ENCODE measurements at places on chromosomes 7 and 10. TPM values are rescaled to one million over a fixed set of nuclear protein-coding genes. Genes with fewer than 3 reads are reported as not detected.

The HILPDA gene
- total RNA-seq, result 53.7 TPM

The TMEM209 gene
- total RNA-seq, result 55.0 TPM

The DDC gene
- not detected for total RNA-seq

The CPEB3 gene
- 2.5 TPM for total RNA-seq

The PTN gene
- not detected for total RNA-seq

The MEOX2 gene
- total RNA-seq, result not detected

DNA sequence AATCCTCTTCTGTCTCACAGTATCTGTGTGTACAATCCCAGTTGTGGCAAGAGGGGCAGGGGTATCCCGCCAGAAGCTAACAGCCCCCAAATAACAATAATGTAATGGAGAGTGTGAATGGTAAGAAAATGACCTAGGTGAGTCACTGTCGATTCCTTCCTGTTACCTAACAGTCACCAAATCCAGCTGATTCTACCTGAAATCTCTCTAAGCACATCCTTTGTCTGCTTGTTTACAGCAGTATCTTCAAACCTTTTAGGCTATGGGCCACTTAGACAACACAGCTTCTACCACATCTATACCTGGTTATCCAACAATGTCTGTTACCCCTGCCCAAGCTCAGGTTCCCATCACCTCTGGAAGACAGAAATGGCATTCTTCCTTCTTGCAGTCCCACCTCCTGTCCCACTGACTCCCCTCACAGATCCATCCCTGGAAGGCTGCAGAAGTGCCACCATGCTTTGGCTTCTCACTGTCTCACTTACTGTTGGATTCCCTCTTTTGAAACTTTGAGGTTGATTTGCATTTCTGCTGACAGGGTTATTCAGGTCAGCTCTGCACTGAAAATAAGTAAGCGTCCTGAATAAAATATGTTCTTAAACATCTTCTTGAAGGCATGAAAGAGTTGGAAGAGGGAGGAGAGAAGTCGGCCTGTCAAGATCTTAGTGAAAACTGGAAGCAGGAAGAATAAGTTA lies 13.1 kb downstream of the PIP4K2A start:
- DNase-seq, result no peak

- no peak for DNase-seq
Observed at GRCh38 chr7:52555805-52556204, 479.6 kb upstream of the POM121L12 start.

- DNase-seq, result no peak
Observed at GRCh38 chr10:24344695-24345463, 135.9 kb downstream of the KIAA1217 start.

DNA sequence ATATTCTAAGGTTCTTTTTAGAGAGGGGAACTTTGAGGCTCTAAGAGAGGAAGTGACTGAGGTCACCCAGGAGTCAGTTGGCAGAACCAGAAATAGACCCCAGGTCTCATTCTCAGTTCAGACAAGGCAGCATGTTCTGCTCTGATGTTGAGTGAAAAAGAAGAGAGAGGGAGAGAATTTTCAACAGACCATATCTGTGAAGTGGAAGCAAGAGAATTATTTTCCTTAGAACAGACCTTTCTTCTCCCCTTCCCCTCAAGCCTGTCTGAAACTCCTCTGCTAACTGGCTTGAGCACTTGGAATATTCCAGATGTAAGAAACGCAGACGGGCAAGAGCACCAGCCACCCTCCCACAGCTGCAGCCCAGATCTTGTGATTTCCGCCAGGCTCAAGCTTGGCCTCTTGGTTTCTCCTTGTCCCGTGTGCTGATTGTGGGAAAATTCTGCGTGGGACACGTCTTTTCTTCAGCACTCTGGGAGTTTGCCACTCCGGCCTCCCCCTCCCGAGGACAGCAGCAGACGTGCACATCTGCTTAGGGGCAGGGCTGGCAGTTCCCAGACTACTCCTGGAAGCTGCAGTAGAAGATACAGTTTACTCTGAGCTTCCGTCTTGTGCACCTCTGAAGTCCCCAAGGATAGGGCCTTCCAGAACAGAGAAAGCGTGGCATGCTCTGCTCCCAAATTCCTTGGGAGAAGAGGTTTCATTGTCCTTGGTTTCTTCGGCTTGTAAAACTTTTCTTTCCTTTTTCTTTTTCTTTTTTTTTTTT lies 22.7 kb upstream of the IKZF1 start:
- no peak for DNase-seq

- DNase-seq, result no peak
Observed at GRCh38 chr7:27872356-27873275, 132.7 kb downstream of the TAX1BP1 start.

- DNase-seq, result no peak
Observed at GRCh38 chr10:120573355-120573754, 116.3 kb downstream of the PLPP4 start.
